ENCODE measurements at places on chromosomes 7 and 10. TPM values are rescaled to one million over a fixed set of nuclear protein-coding genes. Genes with fewer than 3 reads are reported as not detected.

GATA3 gene
- 5.8 TPM for total RNA-seq

ZNF503 gene
- total RNA-seq, result 7.4 TPM

HOXA9 gene
- 36.1 TPM for total RNA-seq

CYP2C19 gene
- 146 TPM for total RNA-seq

SLC16A9 gene
- total RNA-seq, result 4.0 TPM

CDK14 gene
- total RNA-seq, result 74.3 TPM

TLX1 gene
- total RNA-seq, result not detected

DGKI gene
- 0.19 TPM for total RNA-seq

PNLIPRP2 gene
- 140 TPM for total RNA-seq

- DNase-seq, result no peak
Measured at GRCh38 chr7:150685219-150686029, at the start of gene GIMAP2. TSS of gene GIMAP2 (plus strand) at chr7:150685706. CDS start at chr7:150687060, 1,354 bp downstream.

DNA sequence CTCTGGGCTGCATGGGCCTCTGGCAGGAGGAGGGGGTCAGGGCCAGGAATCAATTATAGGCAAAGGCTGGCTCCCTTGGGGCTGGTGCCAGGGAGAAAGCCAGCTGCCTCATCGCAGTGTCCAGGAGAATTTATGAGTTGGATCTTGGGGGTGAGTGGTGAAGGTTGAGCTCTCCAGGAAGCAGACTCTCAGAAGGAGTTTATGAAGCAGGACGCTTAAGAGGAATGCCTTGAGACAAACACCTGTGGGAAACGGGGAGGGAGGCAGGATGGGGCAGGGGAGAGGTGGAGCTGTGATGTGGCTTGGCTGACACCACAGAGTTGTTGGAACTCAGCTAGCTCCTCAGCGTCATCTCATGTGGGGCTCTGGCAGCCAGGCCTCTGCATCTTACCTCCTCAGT, 428.5 kb downstream of the RPS24 start:
- no peak for DNase-seq

GRCh38 chr7:117982071-117983055, 109.1 kb upstream of the CTTNBP2 start:
- no peak for DNase-seq

DNA sequence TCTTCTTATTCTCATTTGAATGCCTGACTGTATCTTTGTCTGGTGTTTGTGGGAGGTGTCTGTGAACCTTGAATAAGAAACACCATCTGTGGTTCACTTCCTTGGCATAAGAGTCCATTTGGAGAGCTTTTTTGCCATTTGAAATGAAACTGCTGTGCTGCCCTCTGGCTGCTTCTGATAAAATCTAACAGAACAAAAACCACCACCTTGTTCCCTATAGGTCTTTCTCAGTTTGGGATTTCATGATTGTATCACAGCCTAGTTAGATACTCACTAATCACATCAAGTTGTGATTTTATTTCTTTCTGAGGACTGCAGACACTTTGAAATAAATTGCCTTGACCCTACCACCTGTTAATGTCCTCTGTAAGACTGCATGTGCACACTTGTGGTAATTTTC, 102.7 kb upstream of the FAM13C start:
- no peak for DNase-seq

DNA sequence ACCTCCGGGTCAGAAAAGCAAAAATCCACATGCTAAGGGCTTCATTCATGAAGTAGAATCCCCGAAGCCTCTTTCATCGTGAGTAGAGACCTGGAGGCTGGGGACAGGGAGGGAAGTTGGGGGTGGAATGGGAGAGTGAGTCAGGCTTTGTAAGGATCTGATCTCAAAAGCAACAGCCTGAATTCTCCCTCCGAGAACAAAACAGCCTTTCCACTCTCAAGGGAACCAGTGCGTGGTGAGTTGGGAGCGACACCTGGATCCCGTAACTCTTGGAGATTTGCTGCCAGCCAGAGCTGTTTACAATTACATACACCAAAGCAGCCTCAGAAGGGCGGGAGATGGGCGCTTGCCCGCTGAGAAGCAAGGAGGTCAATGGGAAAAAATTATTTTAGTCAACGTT, 10.8 kb downstream of the AFAP1L2 start:
- DNase-seq, result no peak

GRCh38 chr7:29315892-29316270, 121.3 kb downstream of the CHN2 start:
- DNase-seq, result no peak

DNA sequence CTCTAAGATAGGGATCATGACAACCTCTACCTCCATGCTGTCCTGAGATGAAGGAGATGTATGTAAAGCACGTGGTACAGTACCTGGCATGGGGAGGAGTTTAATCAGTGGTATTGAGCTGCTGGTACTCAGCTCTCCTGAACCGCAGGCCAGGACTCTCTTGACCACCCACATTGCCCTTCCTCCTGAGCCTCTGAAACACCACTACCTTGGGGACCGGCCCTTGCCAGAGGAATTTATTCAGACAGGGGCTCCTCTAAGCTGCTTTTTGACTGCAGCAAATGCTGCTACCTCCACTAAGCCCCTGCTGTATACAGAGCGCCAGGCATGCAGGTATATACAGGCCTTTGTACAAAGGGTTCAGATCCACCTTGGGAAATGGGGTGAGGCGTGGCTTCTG, 36.7 kb downstream of the COL13A1 start:
- DNase-seq, result no peak

GRCh38 chr10:120392245-120392644, 64.8 kb upstream of the PLPP4 start:
- no peak for DNase-seq

- DNase-seq, result no peak
Measured at GRCh38 chr10:1475771-1476454, 261.4 kb downstream of the ADARB2 start.

DNA sequence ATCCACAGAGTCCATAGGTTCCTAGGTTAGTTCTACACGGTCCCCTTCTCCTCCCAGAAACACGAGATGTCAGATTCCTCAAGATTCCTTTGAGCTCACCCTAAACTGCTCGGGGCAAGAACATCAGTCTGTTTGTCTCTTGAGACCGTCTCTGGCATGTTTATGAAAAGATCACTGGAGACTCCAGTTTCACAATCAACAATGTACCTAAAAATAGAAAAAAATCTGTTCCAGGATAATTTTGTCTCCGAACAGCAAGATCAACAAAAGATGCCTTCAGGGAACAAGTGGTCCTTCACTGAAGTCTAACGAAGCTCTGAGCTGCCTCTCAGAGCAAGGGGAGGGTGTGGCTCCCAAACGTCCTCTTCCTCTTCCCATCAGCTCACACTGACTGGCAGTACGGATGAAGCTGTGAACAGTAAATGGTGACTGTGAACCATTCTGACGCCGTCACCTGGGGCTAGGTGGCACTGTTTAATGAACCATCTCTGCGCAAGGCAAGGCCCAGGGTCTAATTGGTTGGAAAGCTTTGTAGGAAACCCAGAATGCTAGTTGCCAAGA, 156.2 kb upstream of the LYZL1 start:
- no peak for DNase-seq

GRCh38 chr7:132004529-132004928, 448.1 kb upstream of the PODXL start:
- DNase-seq, result no peak

DNA sequence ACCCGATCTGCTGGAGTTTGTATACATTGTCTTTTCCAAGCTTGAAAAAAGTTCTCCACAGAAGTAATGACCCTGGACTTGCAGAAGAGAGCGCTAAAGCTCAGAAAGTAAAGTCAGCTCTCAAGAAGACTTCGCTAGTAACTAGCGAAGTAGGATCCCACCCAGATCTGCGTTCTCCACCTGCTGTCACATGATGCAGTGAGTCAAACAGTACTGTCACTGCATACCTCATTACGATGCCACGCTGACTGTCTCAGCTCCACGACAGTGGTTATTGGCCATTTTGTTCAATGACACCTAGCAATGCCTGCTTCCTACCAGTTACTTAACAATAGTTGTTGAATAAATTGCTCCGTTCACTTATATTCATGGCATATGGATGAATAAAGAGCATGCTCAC, 29.7 kb upstream of the SEC61G start:
- DNase-seq, result no peak

GRCh38 chr7:29808075-29808801, 1.9 kb downstream of the WIPF3 start:
- DNase-seq, result no peak

- no peak for DNase-seq
Measured at GRCh38 chr10:80498078-80498832, 39.4 kb upstream of the SH2D4B start.

DNA sequence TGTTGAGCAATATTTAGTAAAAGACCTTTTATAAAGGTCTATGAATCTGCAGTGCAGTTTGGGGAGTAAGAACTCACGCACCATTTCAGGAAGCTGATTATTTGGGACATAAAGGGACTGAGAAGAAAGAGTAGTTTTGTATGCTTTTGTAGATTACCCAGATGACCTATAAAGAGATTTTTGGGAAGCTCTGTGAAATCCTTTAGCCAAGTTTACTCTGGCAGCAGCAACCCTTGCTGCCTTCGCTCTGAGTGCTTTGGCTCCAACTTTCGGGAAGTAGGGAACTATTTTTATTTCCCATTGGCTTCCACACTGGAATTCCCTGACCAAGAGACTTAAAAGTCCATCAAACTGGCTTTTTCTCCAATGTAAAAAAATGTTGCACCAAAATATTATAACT, 1110.1 kb upstream of the PHF14 start:
- no peak for DNase-seq

GRCh38 chr10:11876324-11876723, 53.2 kb downstream of the PROSER2 start:
- no peak for DNase-seq

DNA sequence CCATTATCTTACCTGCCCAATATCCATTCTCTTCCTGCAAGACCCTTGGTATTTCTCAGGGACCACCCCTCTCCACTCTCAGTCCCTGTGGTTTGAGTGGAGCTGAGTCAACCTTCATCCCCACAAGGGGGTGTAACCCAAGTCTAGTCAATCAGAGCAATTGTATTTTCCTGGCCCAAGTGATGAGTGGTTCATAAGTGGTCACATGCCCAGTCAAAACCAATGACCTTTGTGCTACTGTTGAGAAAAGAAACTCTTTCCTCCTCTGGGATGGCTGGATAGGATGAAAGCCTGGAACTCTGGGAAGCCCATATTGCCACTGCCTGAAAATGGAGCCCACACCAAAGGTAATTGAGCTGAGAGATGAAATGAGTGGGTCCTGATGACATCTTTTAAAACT, 93.6 kb downstream of the SNX10 start:
- no peak for DNase-seq

DNA sequence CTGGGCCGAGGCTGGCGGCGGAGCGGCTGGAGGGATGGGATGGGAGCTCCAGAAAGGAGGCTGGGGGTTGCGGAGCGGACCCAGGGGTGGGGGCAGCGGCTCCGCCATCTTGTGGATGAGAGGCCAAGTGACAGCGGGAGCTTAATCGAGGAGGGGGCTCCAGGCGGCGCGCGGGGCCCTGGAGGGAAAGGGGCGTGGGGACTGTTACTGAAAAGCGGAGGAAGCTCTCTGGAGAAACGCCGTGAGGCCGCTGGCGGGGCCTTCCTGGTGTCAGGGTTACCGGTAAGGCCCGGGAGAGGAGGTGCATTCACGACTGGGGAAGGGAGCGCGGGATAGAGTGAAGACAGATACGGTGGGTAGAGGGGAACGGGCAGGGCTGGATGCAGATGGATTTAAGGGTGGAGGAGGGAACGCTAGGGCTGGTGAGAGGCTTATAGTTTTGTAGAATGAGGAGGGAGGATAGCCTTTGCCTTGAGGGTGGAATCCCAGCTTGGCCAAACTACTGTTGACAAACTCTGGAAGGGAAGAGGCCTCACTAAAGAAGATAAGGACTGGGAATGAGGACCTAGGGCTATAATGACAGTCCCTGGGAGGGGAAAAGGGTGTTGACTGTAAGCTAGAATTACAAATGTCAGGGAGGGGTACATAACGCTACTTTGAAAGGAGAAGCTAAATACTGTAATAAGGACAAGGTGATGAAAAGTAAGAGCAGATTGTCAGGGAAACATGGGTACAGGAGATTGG, 535 bp downstream of the BTRC start:
- DNase-seq, result no peak

DNA sequence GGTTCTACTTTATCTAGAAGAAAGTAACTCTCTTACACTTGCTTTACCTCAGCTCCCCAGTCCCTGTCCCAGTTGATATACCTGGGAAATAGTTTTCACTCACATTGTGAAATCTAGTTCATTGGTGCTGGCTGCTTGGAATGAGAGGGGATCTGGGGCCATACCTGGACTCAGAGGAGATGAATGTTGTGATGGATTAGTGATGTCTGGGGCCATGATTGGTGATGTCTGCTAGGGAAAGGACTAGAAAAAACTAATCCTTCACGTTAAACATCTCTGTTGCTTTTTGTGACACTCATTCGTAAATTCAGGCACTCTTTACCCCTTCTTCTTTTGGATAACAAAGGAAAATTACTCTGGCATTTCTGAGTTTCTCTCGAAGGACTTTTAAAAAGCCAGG, 152.4 kb downstream of the RAB11FIP2 start:
- DNase-seq, result no peak

DNA sequence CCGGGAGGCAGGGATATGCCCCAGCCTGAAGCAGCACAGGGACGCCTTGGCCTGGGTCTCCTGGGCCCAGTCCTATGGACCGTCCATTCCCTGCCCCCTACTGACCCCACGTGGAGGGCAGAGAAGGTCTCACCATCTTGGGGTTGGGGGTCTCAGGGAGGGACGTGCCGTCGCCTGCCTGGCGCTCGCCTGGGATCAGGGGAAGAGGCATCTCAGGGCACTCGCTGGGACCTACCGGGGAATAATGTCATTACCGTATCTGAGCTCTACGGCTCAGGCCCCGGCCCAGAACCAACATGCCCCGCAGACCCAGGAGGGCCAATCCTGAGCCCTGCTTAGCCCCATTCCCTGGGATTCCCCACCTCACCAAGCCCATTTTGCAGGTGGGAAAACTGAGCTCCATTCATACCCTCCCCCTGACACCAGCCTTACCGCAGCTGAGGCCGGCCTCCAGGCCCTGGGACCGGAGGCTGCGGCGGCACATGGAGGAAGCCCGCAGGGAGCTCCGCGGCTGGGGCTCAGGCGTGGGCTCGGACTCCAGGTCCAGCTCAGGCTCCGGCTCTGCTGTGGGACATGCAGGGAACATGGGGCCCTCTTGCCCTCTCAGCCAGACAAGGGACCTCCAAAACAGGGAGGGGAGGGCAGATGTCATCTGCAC, 40.7 kb downstream of the GRID2IP start:
- no peak for DNase-seq

- DNase-seq, result no peak
Measured at GRCh38 chr7:48681006-48681405, 243.3 kb upstream of the CDC14C start.

- no peak for DNase-seq
Measured at GRCh38 chr10:125015356-125015944, 73.5 kb downstream of the ZRANB1 start.

- DNase-seq, result no peak
Measured at GRCh38 chr10:331186-331585, 195.9 kb downstream of the ZMYND11 start.

DNA sequence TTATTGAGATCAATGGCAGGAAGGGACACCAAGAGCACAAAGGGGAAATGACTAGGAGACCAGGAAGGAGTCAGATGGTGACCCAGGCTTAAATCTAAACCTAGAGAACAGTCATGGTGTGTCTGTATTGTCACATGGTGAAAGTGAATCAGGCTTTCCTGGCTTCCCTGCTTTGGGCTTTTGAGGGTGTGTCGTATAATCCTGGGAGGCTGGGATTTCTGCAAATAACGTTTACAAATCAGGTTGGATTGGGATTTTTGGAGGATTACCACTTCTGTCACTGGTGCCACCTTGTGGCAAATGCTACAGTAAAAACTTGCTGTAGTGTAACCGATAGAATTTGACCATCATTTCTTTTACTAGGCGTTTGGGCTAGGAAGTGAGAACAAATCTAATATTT, 502.6 kb downstream of the NRG3 start:
- no peak for DNase-seq

GRCh38 chr7:34406848-34407530, 251.0 kb upstream of the NPSR1 start:
- DNase-seq, result no peak

- no peak for DNase-seq
Measured at GRCh38 chr10:35025916-35026315, 64.2 kb downstream of the CUL2 start.
